ENCODE measurements at places on chromosomes 16 and 17. TPM values are rescaled to one million over a fixed set of nuclear protein-coding genes. Genes with fewer than 3 reads are reported as not detected.

Gene EXOC3L1
- total RNA-seq = 5.2 TPM

Gene ASPHD1
- not detected for total RNA-seq

Gene RHBDF1
- total RNA-seq = 19.8 TPM

Gene TMEM114
- not detected for total RNA-seq

Gene CIBAR2
- total RNA-seq = not detected

Gene RNF112
- total RNA-seq = 2.1 TPM

Gene ZNF469
- total RNA-seq = 3.7 TPM

Gene ACSM5
- total RNA-seq = 0.52 TPM

Gene AOC3
- 16.2 TPM for total RNA-seq

Gene AIPL1
- total RNA-seq = not detected

Gene GDPD3
- 0.52 TPM for total RNA-seq

Gene LUC7L
- 38.1 TPM for total RNA-seq

Gene HOXB4
- total RNA-seq = 1.0 TPM

Gene HBA2
- 5,761 TPM for total RNA-seq

Gene MYO15A
- 0.52 TPM for total RNA-seq

Gene WNT9B
- total RNA-seq = not detected

Gene KRTAP9-8
- total RNA-seq = not detected

Gene MPP2
- total RNA-seq = 1.0 TPM

Gene CCL7
- total RNA-seq = not detected

Gene GLYR1
- total RNA-seq = 25.1 TPM

Gene CCNF
- total RNA-seq = 6.8 TPM

Gene SLC38A8
- not detected for total RNA-seq

Gene ERBB2
- 69.9 TPM for total RNA-seq

Gene ZNF263
- 30.8 TPM for total RNA-seq

Gene UMOD
- total RNA-seq = not detected

Gene DNAJC7
- total RNA-seq = 55.3 TPM

Gene SDK2
- 11.0 TPM for total RNA-seq

Gene KRTAP1-1
- total RNA-seq = not detected

Gene UTS2R
- 1.6 TPM for total RNA-seq

Gene SLC6A2
- total RNA-seq = 1.0 TPM

All from skeletal muscle tissue (tissue), 5 donors.